ENCODE measurements at places on chromosomes 7 and 10.
A peak's percentile ranks its signal among the peaks of the same experiment; 100 is the strongest.

DNA sequence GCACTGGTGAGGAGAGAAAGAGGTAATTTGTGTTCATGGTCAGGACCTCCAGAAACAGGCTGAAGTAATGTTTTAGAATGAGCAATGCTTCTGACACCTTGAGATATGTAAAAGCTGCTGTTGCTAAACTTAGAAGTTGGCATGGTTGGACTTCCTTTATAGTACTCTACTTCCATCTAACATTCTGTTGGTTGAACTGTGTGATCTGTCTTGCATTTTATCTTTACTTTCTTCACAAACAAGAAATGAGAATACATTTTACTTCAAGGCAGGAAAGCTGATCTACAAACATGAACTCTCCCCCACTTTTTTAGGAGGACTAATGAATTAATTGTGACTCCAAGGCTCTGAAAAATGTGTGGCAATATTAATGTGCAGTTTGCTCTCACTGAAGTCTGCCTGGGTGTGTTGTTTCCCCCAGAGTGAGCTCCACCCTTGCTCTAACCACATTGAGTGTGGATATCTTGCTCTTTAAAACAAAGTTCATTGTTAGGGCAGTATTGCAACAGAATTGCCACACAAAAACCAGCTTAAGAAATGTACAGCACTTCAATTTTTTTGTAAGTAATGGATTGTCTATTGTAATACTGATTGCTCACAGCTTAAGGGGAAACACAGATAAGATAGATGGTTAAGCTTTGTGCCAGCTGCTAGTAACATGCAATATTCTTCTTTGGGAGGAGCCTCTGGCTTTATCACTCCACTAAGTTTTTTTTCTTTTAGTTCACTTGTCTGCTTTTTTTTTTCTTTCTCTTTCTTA lies 69.0 kb downstream of the ADD3 start:
- DNase-seq = peak; percentile 54

DNA sequence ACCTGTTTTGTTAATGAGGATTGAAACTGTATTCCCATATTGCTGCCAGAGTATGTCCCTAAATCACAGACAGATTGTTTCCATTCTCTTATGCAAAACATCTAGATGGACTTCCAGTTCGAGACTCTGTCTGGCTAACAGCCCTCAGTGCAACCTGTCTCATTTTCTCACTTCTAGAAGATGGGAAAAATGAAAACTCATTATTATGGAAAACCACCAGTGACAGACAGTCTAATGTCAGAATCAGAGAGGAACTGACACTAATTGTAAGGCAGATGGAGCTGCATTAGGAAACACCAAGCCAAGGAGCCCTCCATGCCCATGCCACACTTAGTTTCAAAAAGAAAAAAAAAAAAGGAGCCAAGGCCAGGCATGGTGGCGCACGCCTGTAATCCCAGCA lies 61.6 kb downstream of the NPSR1 start:
- no peak for DNase-seq

GRCh38 chr7:29285444-29285793 lies 90.8 kb downstream of the CHN2 start:
- peak; percentile 0 for DNase-seq

- peak; percentile 60 for DNase-seq
Observed at GRCh38 chr10:110008518-110009339, 945 bp downstream of the ADD3 start.

DNA sequence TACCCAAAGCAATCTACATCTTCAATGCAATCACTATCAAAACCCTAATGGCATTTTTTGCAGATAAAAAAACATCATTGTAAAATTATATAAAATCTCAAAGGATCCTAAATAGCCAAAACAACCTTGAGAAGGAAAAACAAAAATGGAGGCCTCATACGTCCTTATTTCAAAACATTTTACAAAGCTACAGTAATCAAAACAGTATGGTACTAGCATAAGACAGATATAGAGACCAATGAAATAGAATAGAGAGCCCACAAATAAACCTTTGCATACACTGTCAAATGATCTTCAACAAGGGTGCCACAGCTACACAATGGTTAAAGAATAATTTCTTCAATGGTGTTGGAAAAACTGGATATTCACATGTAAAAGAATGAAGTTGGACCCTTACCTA lies 34.5 kb downstream of the PDLIM1 start:
- no peak for DNase-seq

GRCh38 chr7:2515424-2516193 lies 4.0 kb upstream of the LFNG start:
- no peak for DNase-seq

DNA sequence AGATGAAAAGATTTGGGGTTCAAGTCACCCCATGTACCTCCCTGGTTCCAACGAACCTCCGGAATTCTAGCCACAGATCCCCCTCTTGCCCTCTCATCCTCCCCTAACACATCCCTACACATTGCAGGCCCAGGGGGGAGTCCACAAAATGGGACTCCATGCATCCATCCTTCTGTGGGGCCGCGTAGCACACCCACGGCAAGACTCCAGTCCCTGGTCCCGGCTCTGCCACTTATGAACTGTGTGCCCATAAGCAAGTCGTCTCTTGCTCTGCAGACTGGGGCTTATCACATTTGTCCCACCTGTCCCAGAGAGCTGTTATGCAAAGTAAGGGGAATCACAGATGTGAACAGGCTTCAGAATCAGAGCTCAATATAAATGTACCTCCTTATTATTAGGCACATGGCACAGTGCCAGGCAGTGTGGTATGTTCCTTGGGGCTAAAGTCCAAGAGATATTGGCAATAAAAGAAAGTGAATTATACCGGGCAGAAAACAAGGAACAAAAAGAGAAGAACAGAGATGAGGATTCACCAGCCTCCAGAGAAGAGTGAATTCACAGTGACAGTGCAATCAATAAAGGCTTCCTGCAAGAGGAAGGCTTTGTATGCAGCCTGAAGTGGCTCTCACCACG lies 73.9 kb downstream of the KCNMA1 start:
- no peak for DNase-seq

- DNase-seq = peak; percentile 59
Observed at GRCh38 chr7:22853674-22854157, 31.1 kb upstream of the TOMM7 start.

GRCh38 chr10:89888321-89889070 lies 187.1 kb downstream of the KIF20B start:
- no peak for DNase-seq

GRCh38 chr7:115297656-115298055 lies 375.8 kb downstream of the MDFIC start:
- DNase-seq = no peak

- DNase-seq = no peak
Observed at GRCh38 chr10:30784524-30784896, 155.0 kb upstream of the LYZL2 start.

GRCh38 chr10:9060314-9060713 lies 1005.8 kb downstream of the GATA3 start:
- DNase-seq = peak; percentile 3

DNA sequence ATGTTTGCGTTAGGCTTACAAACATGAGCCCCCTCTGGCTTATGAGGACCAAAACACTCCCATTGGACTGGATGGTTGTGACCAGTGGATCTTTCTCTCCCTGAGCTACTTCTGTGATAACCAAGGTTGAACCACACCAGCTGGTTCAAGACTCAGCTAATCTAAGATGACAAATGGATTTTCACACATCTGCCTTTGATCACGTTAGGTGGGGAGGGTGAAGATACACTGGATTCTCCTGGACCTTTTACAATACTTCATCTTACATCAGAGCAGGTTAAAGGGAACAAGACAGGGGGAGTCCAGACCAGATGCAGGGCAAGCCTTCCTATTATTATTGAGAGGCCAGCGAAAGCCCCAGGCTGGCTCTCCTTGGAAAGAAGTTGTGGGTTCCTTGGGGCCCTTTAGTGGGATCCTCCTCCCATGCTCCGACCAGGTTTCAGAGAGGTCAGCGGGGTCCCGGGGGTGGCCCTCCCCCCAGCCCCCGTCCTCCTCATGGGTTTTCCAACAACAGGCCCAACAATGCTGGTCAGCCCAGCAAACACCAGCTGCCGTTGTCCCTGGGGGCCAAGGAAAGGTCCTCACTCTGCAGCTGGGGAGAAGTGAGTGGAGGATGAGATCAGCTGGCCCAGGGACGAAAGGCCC lies 2.8 kb downstream of the GFRA1 start:
- no peak for DNase-seq

GRCh38 chr10:23189024-23189423 lies 3.1 kb upstream of the PTF1A start:
- no peak for DNase-seq

- DNase-seq = no peak
Observed at GRCh38 chr7:125136341-125136740, 206.7 kb upstream of the POT1 start.

Data from central memory CD4-positive, alpha-beta T cell (primary cell).